ENCODE measurements at places on chromosomes 7 and 10.

- DNase-seq: no peak
These were observed 59.2 kb downstream of the CROT start for GRCh38 chr7:87404674-87405073.

GRCh38 chr7:131970602-131971001 is 414.2 kb upstream of the PODXL start:
- DNase-seq: no peak

DNA sequence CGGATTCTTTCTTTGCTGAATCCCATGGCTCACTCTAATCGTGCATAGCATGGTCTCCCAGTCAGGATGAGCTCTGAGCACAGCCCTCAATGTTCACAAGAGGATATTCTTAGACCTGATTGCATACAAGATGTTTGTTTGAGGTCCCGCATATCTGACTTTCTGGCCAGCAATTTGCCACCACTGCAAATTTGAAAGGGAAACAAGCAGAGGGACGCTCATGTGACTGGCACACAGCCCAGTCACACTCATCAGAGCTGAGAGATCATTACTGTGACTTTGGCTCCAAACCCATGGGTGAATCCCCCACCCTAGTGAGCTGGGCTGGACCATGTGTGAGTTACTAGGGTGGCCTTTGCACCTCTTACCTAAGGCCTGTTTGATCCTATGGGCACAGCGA is 9.9 kb downstream of the TAS2R41 start:
- DNase-seq: peak; percentile 63

DNA sequence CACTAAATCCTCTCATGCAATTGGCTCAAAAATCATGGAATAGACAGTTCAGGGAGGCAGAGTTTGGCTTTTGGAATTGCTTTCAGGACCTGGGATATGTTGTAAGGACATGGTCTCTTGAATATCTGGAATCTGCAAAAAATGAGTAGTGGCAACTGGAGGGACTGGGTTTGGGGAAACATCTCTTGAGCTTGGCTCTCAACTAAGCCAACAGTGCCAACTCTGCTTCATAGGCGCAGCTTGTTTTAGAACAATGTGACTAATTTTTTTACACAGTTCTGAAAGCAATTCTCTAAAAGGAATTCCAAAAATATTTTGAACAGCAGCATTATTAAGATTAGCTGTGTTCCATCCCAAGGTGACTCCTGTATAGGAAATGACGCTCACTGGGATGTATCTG is 121.5 kb upstream of the DPP6 start:
- no peak for DNase-seq

DNA sequence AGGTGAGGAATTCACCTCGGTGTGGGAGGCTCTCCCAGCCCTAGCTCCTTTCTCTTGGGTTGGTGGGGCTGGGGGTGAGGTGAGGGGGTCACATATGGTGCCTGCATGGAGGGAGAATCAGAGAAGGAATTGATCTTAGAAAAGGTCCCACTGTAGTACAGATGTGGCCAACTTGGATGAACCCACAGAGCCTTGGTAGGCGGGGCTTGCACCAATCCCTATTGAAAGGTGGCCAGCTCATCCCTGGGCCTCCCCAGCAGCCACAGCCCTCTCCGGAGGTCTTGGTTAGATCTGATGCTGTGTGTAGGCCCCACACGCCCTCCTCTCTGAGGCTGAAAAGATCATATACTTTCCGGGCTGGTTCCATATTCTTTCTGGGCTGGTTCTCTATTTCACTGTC is 19.0 kb downstream of the HKDC1 start:
- DNase-seq: no peak

DNA sequence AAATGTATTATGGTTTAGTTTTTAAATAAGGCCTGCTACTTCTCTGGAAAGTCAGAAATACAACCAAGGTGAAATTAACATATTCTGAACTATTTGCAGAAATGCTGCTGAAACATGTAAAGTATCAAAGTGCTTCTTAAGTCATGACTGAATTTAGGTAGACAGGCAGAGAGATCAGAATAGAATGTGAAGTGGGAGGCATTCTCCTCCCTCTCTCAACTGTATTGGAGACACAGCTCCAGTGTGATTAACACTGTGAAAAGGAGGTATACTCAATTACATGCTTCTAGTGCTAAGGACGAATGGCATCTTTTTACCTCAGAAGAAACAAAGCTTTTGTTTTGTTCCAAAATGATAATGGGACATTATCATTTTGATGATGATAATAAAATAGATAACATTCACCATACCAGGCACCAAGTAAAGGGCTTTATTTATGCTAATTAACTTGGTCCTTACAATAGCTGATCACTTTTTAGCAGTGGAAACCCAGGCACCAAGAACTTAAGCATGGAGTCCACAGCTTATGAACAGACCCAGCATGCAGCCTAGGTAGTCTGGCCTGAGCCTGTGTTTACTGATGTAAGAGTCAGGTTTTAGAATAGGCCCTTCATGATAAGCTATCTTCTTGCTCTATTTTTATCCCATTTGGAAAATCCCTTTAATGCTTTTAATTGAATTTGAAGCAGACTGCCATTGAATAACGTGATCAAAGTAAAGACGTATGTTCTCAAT is 26.0 kb downstream of the PPP1R9A start:
- no peak for DNase-seq

DNA sequence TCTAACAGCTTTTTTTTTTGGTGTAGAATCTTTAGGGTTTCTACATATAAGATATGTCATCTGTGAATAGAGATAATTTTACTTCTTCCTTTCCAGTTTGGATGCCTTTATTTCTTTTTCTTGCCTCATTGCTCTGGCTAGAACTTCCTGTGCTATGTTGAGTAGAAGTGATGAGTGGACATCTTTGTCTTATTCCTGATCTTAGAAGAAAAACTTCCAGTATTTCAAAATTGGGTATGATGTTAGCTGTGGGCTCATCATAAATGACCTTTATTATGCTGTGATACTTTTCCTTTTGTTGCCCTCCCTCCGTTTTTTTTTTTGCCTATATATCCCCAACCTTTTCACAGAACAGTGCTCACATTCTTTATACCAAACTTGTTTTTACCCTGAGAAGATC is 8.8 kb downstream of the AGK start:
- peak; percentile 57 for DNase-seq

GRCh38 chr10:5902511-5903274 is 12.7 kb downstream of the FBH1 start:
- no peak for DNase-seq
